ENCODE measurements at places on chromosomes 16 and 17.
A peak's percentile ranks its signal among the peaks of the same experiment; 100 is the strongest.

DNA sequence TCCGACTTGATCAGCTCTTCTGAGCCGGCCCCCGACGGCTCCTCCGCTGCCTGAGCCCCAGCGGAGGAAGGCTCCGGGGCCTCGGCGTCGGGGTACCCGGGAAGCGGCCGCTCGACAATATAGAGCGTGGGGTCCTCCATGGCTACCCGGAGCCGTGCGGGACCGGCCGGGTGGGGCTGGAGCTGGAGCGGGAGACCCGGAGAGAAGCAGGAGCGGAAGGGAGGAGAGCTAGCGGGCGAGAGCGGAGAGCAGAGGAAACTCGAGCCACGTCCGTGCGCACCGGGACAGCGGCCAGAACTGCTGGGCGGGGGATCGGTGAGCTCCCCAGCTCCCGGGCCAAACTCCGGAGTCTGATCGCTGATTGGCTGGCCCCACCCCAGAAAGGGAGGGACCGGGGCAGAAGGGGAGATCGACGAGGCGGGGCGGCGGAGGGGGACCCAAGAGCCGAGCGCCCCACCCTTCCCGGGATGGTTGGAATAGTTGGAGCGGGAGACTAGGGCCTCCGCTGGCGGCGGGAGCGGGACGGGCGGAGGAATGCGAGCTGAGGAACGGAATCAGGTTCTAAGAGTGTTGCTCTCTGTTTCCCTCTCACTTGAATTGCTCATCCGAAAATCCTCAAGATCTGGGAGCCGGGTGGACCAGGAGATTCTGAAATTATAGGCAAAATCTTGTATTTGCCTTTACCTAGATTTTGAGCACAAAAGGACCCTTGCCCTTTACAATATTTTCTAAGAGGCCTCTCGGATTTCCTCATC is at the start of gene CAVIN1:
Gene CAVIN1, minus strand, starts transcription at position 299 of the 755 bp plus-strand sequence. Its CDS starts 159 bp downstream, at position 140.
- peak; percentile 91 for DNase-seq

GRCh38 chr17:56486732-56487131 is 106.8 kb upstream of the NOG start:
- DNase-seq: no peak

DNA sequence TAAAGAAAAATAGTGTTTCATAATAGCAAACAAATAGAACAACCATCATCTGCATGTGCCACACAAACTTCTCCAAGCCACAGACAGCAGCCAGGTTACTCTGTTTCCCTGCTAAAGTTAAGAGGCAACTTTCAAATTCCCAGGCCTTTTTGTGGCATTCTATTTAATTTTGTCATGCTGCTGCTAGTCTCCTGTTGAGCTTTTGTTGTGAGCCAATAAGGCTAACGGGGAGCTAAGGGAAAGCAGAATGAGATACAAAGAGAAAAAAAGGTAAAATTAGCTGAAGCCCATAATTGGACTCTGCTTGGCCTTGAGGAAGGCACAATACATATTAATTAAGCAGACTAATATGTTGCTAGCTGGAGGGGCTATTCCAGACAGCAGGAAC is 74.7 kb upstream of the GNAO1 start:
- DNase-seq: no peak

GRCh38 chr16:85687651-85688471 is 893 bp downstream of the GINS2 start:
- DNase-seq: no peak

DNA sequence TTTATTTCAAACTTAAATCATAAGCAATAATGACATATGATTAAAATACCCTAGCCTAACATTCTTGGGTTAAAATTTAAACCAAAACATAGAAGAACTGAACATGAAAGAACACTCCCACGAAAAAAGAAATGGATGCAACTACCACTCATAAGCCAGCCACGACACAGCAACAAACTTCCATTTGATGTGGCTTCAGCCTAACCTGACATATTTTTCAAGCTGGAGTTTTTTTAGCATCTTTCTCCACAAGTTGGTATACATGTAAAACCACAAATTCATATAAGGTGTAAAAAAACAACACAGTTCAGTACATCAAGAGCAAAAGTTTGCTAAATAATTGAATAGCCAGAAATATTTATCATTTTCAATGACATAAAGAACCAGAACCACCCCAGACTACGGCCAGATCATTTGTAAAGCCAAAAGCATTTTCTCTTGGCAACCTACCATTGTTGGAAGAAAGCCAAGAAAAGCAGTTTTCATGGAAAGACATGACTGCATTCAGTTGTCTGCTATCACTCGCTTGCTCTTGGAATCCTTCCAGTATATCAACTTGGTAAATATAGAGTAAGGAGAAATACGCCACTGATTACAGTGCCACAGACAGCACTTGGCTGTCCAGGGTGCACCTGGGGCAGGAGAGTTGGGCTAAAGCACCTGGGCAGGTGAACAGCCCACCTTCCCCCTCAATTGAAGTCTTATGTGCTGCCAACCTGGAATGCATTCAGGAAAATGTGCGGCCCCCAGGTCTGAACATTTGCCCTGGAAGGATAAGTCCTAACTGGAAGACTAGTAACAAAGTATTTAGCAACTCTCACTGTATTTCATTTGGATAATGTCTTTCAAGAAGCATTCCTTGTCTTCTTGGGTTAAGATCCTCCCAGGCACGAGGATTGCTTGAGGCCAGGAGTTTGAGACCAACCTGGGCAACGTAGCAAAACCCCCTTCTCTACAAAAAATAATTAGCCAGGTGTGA is 60.5 kb downstream of the CREBBP start:
- no peak for DNase-seq

DNA sequence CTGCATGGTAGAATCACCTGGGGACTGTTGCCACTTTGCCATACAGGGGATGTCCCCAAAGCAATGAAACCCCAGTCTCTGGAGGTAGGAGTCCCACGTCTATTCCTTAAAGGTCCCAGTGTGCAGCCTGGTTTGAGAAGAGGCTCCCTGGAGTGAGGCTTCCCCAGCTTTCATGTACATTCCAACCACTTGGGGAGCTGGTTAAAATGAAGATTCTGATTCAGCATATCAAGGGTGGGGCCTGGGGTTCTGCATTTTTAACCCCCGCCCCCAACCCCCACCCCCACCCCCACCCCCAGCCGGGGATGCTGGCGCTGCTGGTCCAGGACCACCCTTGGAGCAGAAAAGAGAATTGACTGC is 241.2 kb downstream of the FOXL1 start:
- DNase-seq: no peak

- no peak for DNase-seq
These were observed 24.5 kb downstream of the PEMT start for GRCh38 chr17:17566896-17567513.

GRCh38 chr17:74431568-74432423 is at the start of gene GPRC5C:
GPRC5C (plus strand) TSS chr17:74432088; CDS start chr17:74439777, 7,689 bp downstream.
- DNase-seq: peak; percentile 76

DNA sequence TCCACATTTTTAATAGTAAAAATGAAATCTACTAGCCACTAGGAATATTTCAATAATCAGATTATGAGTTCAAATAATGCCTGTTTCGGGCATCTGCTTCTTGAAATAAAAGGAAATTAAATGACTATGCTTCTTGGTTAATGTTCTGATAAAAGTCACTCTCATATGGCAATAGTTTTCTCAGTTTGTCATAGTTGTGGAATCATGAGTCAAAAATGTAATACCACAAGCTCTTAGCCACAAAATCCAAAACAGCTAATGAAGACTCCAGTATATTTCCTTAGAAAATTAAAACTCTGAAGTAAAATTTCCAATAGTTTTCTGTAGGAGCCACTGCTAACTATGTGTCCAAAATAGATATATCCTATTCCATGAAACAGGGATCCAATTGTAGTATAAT is 676.3 kb upstream of the CDH8 start:
- no peak for DNase-seq

DNA sequence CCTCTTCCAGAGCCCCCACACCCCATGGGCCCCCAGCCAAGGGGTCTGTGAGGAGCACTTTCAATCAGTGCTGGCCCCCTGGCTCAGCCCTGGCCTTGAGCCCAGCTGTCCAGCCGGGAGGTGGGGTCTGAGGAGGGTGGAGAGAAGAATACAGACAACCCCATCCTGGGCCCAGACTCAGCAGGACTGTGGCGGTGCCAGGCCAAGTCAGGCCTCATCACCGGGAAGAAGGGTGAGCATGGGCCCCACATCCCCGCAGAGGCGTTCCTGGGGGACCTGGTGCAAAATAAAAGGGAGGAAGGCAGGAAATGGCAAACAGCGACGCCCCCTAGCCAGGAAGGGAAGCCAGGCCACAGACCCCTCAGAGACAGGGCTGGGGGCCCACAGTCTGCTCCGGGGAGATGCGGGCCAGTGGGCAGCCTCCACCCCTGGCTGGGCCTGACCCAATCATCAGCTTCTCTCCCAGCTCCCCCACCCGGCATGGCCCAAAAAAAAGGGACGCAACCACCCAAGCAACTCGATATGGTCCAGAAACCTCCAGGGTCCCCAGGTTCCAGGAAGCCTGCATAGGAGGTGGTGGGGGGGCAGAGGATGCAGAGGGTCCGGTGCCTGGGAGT is 20.6 kb downstream of the ZNF423 start:
- no peak for DNase-seq

DNA sequence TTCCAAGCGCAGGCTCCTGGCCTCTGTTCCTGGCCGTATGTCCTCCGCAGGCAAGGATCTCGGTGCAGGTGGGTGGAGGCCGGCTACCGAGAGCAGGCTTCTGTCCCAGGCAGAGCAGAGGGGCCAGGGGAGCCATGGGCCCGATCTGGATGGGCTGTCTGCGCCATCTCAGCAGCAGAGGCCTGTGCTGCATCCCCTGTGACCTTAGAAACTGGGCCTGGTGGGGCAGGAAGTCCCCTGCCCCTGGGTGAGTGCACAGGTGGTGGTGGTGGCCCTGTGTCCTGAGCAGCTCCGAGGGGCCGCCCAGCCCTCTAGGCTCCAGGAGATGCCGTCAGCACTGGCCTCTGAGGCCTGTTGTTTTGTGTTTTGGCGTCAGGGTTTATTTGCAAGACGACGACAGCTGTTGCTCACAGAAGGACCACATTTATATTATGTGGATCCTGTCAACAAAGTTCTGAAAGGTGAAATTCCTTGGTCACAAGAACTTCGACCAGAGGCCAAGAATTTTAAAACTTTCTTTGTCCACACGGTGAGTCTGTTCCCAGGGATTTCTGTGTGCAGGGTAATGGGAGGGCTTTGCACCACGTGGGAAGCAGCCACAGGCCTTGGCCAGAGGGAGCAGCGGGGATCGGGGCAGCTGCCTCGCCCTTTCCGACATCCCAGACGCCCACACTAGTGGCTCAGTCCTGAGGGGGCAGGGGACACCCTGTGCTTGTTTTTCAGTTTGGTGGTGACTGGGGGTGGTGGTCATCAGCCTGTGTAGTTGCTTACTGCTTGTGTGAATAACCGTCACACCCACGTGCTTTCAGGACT is 59.1 kb downstream of the PDPK1 start:
- no peak for DNase-seq

GRCh38 chr16:89563639-89564392 is 3.3 kb downstream of the RPL13 start:
- no peak for DNase-seq

- DNase-seq: no peak
These were observed 33.8 kb upstream of the PHLPP2 start for GRCh38 chr16:71758293-71758760.

- DNase-seq: peak; percentile 69
These were observed 38.9 kb downstream of the MYH3 start for GRCh38 chr17:10618202-10618635.

GRCh38 chr17:78884148-78884825 is 18.7 kb downstream of the CEP295NL start:
- no peak for DNase-seq

GRCh38 chr16:89049484-89050118 is 44.1 kb upstream of the ACSF3 start:
- DNase-seq: peak; percentile 77

- DNase-seq: no peak
These were observed 13.3 kb upstream of the FZD2 start for GRCh38 chr17:44543905-44544523.

GRCh38 chr17:13584701-13585080 is 17.0 kb downstream of the HS3ST3A1 start:
- DNase-seq: no peak

GRCh38 chr16:51907680-51908079 is 639.3 kb downstream of the TOX3 start:
- no peak for DNase-seq

GRCh38 chr17:59406808-59407381 is 75.4 kb downstream of the YPEL2 start:
- no peak for DNase-seq

GRCh38 chr16:74268372-74268782 is 28.2 kb upstream of the PSMD7 start:
- no peak for DNase-seq

DNA sequence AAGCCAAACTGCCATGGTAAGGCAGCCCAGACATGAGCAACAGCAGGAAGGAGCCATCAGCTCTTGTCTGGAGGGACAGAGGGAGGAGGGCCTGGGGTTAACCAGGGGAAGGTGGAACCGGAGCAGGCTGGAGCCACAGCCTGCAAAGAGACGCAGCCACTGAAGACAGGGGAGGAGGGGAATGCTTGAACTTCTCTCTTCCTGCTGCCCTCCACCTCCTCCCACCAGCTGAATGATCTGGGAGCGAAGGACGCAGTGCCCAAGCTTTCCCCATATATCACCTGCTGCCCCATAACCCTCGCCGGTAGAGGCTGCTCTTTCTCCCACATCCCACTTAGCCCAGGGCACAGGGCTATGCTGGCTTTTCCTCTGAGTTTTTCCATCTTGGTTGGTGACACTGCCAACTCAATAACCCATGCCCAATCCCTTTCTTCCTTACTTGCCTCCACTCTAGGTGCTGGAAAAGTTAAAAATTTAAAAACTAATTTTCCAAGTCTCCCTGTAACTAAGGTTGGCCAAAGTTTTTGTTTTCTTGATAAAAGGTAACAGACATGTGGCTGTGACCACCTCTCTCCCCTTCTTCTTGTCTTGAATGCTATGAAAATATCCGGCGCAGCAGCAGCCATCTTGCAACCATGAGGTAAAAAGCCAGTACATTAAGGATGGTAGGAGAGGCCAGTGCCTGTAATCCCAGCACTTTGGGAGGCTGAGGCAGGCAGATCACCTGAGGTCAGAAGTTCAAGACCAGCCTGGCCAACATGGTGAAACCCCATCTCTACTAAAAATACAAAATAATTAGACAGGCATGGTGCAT is 21.8 kb upstream of the CACNG4 start:
- DNase-seq: no peak

GRCh38 chr17:9432934-9433421 is 142.6 kb downstream of the STX8 start:
- no peak for DNase-seq

DNA sequence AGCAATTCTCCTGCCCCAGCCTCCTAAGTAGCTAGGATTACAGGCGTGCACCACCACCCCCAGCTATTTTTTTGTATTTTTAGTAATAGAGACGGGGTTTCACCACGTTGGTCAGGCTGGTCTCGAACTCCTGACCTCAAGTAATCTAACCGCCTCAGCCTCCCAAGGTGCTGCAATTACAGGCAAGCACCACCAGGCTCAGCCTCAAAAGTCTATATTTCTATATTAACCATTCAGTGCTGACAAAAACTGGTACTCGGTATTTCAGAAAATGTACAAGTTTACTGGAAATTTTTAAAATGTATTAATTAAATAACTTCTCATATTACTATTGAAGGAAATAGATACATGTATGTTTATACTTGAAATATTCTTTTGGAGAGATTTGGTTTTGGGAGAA is 1.4 kb upstream of the HEXD start:
- no peak for DNase-seq
